ENCODE measurements at places on chromosomes 1 and 21. TPM values are rescaled to one million over a fixed set of nuclear protein-coding genes. Genes with fewer than 3 reads are reported as not detected.

DNA sequence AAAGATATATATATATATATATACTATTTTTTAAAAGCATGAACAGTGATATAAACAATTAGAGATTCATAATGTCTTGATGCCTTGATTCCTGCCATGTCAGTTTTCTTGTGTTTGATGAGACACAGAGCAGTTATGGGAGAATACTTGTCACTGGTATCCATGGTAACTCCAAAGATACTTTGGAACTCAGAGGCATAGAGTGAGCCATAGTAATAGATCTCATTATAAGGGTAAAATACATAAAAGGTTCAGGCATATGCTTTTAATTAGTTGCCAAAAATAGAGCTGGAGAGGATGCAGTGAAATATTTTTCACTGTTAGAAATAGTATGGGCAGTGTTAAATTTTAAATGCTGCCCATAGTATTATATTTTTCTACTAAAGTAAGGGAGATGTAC, 134.1 kb downstream of the SYT14 start:
- H3K4me3 ChIP-seq, result no peak overlapping the region
- no peaks in the 10 kb centered on the region for H3K36me3 ChIP-seq
- no peaks in the 10 kb centered on the region for H3K4me1 ChIP-seq
- no peaks in the 10 kb centered on the region for H3K27me3 ChIP-seq

Gene C1orf226
- 8.1 TPM for polyA plus RNA-seq

Gene SETSIP
- polyA plus RNA-seq, result not detected

Gene ARMH1
- 4.2 TPM for polyA plus RNA-seq

Data from small intestine (tissue), 16 donors.